ENCODE measurements at places on chromosomes 4 and X.

GRCh38 chr4:1626941-1627340 lies 57.2 kb downstream of the FAM53A start:
- DNase-seq = no peak

DNA sequence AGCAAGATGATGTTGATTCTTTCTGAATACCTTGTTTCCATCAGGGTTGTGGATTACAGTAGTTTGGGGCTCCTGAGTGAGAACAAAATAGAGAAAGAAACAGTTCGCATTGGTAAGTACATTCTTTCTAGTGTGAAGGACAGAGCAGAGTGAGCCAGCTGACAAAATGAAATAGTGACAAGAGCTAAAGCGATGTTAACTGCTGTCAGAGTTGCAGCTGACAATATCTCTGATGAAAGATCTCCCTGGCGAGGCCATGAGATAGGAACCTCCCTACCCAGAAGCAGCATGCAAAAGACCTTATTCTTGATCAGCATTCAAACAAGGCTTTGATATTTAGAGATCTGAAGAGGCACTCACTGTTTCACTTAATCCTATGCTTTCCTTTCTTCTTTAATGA lies 258.6 kb downstream of the CAMK2D start:
- no peak for DNase-seq

GRCh38 chr4:186651624-186652023 lies 72.0 kb downstream of the FAT1 start:
- DNase-seq = no peak

- DNase-seq = no peak
Measured at GRCh38 chrX:107154787-107155620, 36.4 kb upstream of the RBM41 start.

- no peak for DNase-seq
Measured at GRCh38 chr4:66108898-66109297, 438.6 kb upstream of the EPHA5 start.

DNA sequence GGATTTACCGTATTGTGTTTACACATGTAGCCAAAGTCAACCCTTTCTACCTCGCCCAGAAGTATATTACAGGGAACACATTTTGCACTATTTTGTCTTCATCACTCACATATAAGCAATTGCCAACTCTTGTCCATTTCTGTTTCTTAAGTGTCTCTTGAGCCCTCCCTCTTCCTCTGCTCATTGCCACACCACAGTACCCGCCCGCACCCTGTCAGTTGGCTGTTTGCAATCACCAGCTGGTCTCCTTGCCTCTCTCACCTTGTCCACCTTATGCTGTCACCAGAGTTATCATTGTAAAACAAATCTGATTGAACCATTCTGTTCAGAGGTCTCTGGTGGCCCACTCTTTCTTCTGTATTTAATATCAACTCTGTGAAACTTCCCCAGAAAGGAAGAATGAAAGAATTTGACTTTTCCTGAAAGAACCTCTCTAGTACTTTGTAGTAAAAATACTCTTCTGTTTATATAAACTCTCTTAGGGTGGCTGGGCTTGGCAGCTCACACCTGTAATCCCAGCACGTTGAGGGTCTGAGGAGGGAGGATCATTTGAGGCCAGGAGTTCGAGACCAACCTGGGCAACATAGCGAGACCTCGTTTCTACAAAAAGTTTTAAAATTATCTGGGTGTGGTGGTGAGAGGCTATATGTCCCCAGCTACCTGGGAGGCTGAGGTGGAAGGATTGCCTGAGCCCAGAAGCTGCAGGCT lies 50.2 kb downstream of the ING2 start:
- no peak for DNase-seq

DNA sequence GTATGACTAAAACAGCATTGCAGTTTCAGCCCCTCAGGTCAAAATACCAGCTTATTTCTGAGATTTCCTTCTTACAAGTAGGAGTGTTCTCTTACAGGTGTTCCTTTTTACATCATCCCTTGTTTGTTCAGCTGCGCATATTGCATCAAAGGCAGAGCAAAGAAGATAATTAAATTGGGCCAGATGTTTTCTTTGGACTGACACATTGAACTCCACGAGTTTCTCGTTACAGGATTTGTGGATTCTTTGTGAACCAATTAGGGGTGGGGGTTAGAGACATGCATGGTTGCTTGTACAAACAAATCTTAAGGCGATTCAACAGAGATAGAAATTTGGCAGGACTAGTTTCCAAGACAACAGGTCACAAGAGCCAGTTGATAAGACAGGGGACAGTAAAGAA lies 95.7 kb downstream of the SPANXN4 start:
- no peak for DNase-seq

DNA sequence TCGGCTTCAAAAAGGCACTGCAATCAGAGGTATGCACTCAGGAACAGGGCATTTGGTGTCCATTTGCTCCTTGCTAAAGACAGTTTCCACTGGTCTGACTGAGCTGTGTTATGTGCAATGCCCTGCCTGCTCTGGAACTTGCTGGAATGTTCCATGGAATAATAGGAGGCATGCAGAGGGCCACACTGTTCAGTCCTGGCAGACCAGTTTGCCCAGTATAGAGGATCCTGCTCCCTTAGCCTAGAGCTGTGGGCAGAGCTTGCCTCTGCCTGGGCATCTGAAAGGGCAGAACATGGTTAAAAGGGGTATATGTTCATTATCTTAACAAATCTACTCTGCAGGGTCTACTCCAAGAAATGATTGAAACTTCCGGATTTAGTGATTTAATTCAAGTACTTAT lies 27.8 kb upstream of the CD99L2 start:
- DNase-seq = no peak

DNA sequence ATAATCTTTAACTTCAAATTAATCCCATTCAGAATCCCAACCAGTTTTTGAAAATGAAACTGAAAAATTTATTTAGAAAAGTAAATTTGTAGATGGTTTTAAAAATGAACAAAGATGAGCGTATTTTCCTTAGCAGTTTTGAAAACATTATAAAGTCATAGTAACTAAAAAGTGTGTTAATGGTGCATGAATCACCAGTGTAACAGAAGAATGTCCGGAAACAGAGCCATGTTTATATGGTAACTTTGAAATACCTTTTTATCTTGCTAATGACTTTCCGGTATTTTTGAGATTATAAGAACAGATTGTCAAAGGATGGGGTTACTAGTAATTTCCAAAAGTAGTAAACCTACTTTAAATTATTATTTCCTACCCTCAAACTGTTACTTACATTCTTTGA lies 145.9 kb downstream of the IRS4 start:
- no peak for DNase-seq

DNA sequence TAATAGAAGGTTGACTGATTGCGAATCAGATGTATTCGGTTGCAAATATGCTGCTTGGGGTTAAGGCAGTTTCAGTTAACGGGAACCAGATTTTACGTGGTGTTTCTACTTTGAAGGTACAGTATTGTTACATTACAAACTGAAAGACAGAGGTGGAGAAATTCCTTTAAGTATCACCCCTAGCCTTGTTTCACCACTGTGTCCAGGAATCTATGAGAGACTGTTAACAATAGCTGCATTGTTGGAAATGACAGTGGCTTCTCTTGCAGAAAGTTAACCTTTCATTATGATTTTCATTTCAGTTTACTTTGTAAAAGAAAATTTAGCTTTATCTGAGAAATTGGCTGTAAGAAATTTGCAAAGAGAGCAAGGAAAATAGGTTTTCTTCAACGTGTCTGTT lies 2.6 kb downstream of the CDKL5 start:
- no peak for DNase-seq

- DNase-seq = no peak
Measured at GRCh38 chrX:153765138-153766079, 1.4 kb downstream of the PLXNB3 start.

- DNase-seq = no peak
Measured at GRCh38 chr4:63296773-63297172, 1112.5 kb downstream of the TECRL start.

DNA sequence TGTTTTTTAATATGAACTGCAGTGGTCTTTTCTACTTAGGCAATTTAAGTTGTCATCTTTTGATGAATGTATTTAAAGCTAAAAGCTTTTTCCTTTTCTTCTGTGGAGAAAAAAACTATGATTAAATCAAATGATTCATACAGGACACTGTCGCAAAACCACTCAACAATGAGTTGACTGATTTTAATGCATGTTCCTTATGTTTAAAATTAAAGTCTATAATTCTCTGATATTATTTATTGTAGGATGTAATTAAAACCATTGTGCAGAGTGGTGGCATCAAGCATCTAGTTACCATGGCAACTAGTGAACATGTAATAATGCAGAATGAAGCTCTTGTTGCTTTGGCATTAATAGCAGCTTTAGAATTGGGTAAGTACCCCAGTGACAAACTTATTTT lies 172.5 kb downstream of the RAP1GDS1 start:
- DNase-seq = no peak

DNA sequence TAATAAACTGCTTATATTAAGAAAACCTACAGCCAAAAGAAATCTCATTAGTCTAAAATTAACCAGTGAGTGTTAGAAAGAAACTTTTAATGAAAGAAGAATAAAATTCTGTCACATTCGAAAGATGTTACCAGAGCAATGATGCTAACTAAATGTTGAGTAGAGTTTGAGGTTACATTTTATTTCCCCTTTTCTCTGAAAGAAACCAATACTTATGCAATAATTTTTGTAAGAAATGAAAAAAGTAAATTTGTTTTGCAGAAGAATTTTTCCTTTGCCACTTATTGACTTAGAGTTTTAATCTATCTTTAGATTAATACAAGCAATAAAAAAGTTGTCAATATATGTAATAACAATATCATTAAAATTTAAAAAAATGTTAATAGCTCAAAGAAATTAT lies 574.0 kb upstream of the GALNTL6 start:
- DNase-seq = no peak

DNA sequence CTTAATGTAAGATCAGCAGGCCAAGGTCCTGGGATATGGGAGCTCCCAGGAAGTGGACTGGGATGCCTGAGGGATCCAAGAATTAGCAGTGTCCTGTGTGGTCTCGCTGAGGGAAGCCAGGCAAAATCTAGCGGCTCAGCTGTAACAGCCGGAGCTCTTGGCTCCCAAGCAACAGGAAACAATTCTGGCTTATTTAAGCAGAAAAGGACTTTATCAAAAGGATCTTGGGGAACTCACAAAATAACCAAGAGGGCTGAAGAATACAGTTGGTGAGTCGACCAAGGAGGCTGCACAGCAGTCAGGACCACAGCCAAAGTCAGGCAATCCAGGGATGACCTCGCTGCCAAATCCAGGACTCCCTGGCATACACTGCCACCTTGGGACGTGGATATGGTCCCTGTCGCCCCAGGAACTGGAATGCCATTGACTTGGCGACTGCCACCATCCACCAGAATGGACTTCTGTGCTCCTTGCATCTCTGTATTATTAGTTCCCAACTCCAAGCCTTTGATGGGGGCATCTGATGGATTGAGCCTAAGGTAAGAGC lies 165.3 kb upstream of the BCOR start:
- no peak for DNase-seq

All from activated gamma-delta T cell treated with anti-CD3 and anti-CD28 coated beads, Interleukin-2, amount 50 U/mL, for 16 hours (primary cell).